Type B pancreatic cell (in vitro differentiated cells): ENCODE measurements at places on chromosomes 2 and 18.

- no peak for DNase-seq
These were observed 50.4 kb upstream of the ERMN start for GRCh38 chr2:157376041-157376440.

- no peak for DNase-seq
These were observed 355.1 kb upstream of the ZC3H15 start for GRCh38 chr2:186130748-186131641.

- no peak for DNase-seq
These were observed 97.4 kb upstream of the CYRIA start for GRCh38 chr2:16763056-16763455.

GRCh38 chr2:31802711-31803110 lies 208.1 kb downstream of the MEMO1 start:
- no peak for DNase-seq

DNA sequence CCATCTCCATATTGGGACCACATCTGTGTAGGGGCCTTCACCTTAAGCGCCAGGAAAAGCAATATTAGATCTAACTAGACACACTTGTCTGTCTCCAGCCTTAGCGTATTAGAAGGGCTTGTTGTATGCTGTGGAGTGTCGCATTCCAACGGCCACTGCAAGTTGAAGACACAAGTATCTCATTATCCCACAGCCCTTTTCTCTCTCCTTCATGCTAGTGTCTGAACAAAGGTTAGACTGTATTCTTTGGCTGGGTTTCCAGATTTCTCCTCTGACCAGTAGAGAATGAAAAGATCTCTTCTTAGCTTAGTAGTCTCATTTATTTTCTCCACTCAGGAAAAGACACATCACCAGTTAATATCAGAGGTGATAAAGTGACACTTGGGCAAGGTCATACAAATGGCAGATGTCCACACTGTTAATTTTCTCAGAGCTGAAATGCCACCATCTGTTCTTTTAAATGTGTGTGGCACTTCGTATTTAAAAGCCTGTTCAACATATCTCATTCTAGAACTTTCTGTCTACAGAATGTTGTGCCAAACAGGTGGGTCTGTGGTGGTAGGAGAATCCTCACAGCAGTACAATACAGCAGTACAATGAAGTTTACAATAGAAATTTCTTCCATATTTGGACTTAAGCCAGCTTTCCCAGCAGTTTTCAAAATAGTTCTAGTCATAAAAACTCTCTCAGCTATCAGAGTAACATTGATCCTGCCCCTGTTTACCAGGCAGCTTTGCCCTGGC lies 94.0 kb upstream of the ITGA6 start:
- DNase-seq = no peak

DNA sequence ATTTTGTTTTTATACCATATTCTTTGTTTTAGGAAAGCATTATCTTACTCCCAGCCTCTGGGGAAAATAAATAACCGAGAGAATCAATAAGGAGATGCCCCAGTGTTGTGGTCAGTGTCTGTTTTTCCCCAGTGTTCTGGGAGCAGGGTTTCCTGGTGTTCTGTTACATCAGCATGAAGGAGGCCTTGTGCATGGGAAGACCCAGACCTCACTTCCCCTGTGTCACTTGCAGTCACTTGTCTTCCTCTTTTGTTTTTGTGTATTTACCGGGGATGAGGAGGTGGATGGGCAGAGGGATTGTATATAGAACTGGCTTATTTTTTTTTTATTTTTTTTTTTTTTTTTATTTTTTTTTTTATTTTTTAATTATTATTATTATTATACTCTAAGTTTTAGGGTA lies 45.0 kb upstream of the MGAT5 start:
- no peak for DNase-seq
